Forelimb muscle (tissue), 1 donor: ENCODE measurements at places on chromosomes 7 and 10.

- DNase-seq = no peak
Measured at GRCh38 chr10:12432402-12433189, 83.2 kb downstream of the CAMK1D start.

GRCh38 chr7:92177362-92177761 is 1.6 kb downstream of the LRRD1 start:
- no peak for DNase-seq

DNA sequence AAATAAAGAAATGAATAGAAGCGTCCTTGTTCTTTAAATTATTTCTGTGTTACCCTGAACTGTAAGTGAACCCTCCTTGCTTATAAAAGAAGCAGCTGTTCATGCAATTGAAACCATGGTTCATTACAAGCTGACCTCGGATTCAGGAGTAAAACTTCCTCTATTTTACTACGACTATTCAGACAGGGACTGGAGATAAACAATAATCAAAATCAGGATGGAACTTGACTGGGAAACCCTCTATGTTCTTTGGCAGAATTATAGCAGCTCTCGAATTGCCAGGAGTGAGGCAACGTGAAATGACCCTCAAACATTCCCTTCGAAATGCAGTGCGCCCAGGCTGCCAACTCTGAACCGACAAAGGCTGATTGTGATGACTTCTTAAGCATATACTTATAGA is 172.1 kb downstream of the CYP26A1 start:
- peak; percentile 16 for DNase-seq

GRCh38 chr7:66296001-66296521 is 90.9 kb downstream of the TPST1 start:
- no peak for DNase-seq

GRCh38 chr7:116732788-116733694 is 61.0 kb downstream of the MET start:
- DNase-seq = no peak

DNA sequence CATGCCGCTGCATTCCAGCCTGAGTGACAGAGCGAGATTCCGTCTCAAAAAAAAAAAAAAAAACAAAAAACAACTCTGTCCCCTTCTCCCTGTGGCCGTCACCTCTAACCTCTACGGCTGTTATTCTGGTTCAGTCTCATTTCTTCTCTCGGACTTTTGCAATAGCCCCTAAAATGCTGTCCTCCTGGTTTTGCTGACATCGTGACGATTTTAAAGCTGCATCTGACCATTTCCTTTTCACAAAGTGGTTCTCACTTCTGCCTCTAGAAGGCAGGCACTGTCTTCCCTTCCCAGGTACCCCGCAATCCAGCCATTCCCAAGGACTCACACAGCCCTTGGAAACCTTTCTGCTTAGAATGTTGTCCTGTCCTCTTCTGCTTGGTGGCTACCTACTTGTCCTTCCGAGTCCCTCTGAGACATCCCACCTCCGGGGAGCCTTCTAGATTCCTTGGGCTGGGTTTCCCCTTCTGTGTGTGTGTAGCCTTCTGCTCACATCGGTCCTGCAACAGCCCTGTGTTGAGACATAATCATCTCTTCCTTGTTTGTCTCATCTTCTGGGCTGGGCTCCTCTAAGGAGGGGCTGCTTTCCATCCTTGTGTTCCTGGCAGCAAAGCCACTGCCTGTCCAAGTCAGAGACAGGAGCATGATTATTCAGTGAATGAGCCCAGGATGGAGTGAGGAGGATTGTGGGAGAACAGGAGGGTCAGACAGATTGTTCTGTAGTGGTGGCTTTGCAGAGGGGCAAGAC is 83.1 kb downstream of the GRK5 start:
- no peak for DNase-seq

- DNase-seq = no peak
Measured at GRCh38 chr7:83866582-83866981, 217.6 kb upstream of the SEMA3E start.

DNA sequence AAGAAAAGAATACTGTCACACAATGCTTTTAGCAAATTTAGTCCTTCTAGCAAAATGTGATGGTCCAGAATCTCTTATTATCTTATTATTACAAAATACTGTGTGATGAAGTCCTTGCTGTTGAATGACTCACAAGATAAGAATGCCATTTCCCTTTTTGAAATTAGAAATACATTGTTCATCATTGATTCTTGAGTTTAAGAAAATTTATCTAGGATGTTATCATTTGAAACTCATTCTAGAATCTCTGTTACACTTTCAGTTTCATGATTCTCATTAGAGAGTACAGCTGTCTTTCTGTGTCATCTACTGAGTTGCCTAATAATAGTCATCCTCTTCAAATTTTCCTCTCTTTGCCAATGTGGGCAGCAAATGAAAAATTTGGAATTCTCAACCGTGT is 9.6 kb downstream of the ZKSCAN5 start:
- DNase-seq = no peak

DNA sequence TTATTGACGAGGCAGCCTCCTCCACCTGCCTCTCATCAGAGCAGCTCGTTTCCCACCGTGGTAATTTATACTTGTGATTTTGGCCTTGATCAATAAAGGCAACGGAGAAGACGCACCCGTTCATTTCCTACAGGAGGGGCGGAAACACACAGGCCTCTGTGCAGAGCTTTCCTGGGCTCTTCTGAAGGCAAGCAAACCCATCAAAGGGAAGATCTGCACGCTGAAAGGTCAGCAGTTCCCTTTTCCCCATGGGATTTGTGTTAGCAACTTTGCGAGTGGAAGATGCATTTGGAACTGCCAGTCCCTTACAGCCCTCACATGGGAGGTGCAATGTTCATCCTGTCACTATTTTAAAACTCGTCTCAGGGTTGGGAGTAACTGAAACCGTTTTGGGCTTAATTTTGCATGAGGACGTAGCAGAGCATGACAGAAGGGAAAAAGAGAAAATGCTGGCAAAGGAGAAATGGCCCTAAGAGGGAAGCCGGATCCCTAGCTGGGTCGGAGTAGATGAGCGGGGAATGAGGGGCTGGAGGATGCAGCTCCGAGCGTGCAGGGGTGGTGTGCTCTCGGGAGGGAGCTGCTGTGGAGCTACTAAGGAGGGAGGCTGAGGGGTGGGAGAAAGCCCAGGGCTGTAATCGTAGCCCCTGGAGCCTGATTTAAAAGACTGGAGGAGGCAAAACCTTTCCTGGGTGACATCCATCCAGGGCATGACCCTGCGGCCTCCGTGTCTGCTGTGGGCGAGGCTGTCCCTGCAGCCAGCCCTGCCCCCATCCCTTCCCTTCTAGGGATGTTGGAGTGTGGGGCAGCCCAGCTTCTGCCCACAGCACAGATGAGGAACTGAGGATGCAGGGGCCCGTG is 111.1 kb upstream of the FAM20C start:
- no peak for DNase-seq

GRCh38 chr7:134394056-134394455 is 64.8 kb downstream of the AKR1B1 start:
- DNase-seq = no peak

- DNase-seq = no peak
Measured at GRCh38 chr10:64959883-64960282, 1438.7 kb downstream of the REEP3 start.

GRCh38 chr7:75033064-75033463 is 40.5 kb downstream of the RCC1L start:
- DNase-seq = no peak

DNA sequence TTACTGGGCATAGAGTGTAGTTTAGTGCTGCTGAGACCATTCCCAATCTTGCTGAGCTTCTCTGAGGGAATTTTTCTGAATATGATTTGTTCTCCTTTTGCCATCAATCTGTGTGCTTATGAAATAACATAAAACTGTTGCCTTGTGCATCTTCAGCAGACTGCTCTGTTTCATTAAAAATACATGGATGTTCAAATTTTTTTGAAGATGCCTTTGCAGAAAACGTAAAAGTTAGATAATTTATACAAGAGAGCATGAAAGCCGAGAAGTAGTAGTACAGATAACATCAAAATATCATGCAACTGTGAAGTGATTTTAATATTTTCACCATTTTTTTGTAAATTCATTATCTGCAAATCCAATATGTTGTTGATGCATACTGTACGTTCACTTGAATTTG is 174.7 kb upstream of the CSTF2T start:
- no peak for DNase-seq

- DNase-seq = no peak
Measured at GRCh38 chr7:86137343-86137742, 506.4 kb upstream of the GRM3 start.

GRCh38 chr10:62763155-62763554 is 41.4 kb upstream of the ADO start:
- DNase-seq = no peak

- no peak for DNase-seq
Measured at GRCh38 chr7:134632937-134633540, 13.6 kb upstream of the BPGM start.

DNA sequence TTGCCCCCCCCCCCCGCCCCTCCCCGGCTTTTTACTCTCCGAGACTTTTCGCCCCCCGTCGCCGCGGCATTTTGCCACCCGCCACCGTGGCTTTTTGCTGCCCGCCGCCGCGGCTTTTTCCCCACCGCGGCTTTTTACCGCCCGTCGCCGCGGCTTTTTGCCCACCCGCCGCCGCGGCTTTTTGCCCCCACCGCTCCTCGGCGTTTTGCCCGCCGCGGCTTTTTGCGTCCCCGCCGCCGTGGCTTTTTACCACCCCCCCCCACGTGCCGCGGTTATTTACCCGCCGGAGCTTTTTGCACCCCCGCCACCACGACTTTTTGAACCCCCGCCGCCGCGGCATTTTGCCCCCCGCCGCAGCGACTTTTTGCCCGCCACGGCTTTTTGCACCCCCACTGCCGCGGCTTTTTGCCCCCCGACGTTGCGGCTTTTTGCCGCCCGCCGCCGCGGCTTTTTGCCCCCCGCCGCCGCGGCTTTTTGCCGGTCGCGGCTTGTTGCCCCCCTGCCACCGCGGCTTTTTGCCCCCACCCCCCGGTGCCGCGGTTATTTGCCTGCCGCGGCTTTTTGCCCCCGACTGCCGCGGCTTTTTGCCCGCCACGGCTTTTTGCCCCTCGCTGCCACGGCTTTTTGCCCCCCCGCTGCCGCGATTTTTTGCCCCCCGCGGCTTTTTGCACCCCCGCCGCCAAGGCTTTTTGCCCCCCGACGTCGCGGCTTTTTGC is 461.1 kb downstream of the ZNF33B start:
- no peak for DNase-seq

DNA sequence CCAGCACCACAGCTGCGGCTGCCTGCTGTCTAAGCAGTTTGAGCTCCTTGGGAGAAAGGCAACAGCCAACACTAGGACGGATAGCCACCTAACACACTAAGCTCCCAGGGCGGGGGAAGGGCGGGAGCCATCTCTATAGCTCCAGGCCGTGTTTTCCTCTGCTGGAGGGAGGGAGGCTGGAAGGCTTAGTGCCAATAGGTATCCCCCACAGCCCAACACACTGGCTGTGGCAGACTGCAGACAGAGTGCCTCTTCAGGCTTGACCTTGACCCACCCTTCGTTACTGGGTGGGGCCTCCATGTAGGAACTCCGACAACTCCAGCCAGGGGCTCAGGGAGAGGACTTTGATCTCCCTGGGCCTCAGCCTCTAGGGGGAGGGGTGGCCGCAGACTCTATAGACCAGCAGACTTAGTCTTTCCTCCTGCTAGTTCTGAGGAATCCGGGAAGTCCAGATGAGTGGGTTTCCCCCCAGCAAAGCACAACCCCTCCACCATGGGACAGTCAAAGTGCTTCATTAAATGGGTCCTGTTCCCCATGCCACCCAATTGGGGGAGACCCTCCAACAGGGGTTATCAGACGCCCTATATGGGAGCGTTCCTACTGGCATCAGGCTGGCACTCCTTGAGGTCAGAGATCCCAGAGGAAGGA is 314.4 kb upstream of the MKI67 start:
- DNase-seq = no peak

- no peak for DNase-seq
Measured at GRCh38 chr7:95980167-95980566, 207.8 kb downstream of the DYNC1I1 start.

GRCh38 chr10:12709521-12709963 is 292.0 kb downstream of the CCDC3 start:
- no peak for DNase-seq

DNA sequence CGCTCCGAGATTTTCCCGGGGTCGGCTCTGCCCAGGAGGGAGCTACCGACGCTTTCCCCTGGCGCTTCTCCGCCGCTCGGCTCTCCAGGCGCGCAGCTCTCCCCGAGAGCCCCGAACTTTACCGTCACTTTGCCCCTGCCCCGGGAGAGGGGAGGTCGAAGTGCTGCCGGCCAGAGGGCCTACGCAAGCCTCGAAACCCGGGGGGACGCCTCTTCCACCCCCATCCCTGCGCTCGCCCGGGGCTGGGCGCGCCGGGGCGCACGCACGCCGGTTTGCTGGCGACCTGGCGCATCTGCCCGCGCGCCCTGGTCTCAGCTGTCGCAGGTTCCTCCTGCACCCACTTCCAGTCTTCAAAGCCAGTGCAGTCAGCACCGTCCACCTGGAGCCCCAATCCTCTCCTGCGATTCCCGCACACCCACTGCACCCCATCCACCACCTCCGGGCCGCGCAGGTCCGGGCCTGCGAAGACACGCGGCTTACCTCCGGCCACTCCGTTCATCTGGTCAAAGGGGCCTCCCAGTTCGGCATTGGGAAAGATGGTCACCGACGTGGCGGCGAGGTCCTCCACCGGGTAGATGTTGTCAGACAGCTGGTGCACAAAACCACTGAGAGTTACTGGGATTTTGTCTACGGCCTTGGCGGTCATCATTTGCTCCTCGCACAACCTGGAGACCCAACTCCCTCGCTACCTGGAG is 638 bp downstream of the EGR2 start:
- DNase-seq = no peak

DNA sequence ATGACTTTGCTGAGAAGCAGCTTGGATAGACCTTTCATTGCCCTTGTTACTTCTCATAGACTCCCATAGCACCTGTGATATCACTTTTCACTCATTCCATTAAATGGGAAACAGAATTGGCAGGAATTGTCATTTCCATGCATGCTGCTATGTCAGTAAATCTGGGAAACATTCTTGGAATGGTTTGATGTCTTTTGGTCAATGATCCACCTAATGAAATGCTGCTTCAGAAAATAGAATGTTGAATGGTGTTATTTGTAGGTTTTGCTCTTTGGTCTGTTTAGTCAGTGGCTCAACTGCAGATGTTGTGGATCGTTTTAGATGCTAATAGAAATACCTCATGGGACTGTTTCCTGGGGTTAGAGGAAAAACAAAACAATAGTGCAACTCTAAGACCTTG is 127.8 kb downstream of the PLPP4 start:
- DNase-seq = no peak

GRCh38 chr10:42753126-42753506 is 29.5 kb upstream of the BMS1 start:
- no peak for DNase-seq

DNA sequence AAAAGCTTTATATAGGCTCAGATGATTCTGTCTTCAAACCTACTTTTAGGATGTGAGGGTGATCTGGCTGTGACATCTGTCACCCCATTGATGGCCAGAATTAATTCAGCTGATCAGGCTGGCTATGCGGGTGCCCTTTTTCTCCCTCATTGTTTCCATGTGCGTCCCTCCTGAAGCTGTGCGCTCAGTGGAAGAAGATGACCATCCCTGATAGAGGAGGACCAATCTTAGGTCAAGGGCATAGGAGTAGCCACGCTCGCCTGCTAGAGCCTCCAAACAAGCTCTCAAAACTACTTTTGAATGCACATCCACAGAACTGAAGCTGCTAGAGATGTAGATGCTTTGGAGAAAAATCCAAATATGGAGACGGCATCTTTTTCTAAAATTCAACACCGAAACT is 48.7 kb downstream of the MYPN start:
- DNase-seq = no peak

- no peak for DNase-seq
Measured at GRCh38 chr10:70162892-70163201, 7.5 kb downstream of the SAR1A start.
